Mesothelial cell of epicardium (in vitro differentiated cells): ENCODE measurements at places on chromosomes 4 and X.

DNA sequence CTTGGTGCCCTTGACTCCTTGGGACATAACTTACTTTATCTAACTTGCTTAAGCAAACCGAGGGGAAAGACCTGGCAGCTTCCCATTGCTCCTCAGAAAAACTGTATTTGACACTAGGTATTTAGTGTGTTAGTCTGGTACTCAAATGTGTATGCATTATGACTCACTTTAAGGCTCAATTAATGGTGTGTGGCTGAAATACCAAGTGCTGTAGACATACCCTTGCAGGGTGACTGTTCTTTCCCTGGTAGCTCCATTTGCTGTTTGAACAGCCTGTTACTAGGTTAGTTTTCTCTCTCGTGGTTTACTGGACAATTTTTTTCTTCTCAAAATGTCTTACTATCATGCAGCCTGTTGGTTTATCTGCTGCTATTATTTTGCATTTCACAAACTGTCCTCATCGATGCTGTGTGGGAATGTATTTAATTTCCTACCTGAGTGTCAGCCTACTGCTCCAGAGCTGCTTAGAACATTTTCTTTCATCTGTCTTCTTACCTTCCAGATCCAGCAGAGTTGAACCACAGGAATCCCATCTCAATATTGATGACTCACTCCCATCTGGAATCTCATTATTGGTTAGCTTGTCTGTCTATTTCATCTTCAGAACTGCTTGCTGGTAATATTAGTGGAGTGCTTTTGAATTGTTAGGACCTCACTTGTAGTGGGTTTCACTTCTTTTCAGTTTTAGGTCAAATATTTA is 158.0 kb upstream of the FAT1 start:
- DNase-seq, result no peak

- DNase-seq, result no peak
These were observed 5.1 kb downstream of the USP27X start for GRCh38 chrX:49884290-49884862.

DNA sequence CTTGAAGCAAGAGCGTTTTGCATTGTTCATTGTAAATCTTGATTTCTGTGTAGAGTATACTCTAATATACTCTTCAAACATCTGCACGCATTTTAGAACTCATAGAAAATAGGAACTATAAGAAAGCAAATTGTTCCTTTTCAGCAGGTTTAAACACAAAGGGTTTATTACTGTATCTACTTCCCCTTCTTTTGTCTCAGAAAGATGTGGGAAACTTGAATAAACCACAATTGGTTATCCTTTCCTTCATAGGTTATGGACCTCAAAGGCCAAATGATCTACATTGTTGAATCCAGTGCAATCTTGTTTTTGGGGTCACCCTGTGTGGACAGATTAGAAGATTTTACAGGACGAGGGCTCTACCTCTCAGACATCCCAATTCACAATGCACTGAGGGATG is 46.0 kb upstream of the GUCY1B1 start:
- DNase-seq, result no peak

DNA sequence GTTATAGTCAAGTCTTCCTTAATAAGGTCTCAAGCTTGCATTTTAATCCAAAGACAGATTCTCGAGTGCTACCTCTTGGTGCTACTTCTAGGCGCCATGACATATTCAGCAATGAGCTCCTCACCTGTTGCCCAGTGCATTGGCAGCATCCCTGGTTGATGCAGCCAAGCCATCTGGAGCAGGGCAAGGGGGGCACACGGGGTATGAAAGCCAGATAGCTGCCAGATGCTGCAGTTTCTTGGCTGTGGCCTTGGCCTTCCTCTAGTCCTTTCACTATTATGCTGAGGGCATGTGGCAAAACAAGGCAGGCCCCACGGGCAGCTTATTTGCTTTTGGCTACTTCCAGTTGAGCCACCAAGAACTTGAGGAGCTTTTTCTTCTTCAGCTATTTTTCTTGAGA is 168.6 kb upstream of the PGRMC2 start:
- DNase-seq, result no peak

- no peak for DNase-seq
These were observed 11.6 kb upstream of the TMEM128 start for GRCh38 chr4:4259484-4260100.
